ENCODE measurements at places on chromosomes 5 and 9.

GRCh38 chr5:132070460-132071337 lies 2.9 kb upstream of the CSF2 start:
- no peak for DNase-seq

DNA sequence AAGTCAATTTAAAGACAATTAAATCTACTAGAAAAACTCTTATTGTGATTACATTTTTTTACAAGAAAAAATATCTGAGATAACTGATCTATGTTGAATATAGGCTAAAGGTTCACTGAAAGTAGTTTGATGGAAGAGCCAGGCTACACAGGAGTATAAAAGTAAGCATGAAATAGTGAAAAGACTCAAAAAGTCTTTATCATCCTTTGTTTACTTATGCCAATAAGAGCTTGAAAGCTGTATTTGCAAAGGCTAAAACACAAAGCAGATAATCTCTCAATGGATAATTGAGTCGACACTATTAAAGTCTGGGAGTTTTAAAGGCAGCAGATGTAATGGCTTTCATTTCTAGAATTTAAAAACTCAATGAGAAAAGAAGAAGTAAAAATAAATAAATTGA lies 42.0 kb downstream of the SSBP2 start:
- no peak for DNase-seq

DNA sequence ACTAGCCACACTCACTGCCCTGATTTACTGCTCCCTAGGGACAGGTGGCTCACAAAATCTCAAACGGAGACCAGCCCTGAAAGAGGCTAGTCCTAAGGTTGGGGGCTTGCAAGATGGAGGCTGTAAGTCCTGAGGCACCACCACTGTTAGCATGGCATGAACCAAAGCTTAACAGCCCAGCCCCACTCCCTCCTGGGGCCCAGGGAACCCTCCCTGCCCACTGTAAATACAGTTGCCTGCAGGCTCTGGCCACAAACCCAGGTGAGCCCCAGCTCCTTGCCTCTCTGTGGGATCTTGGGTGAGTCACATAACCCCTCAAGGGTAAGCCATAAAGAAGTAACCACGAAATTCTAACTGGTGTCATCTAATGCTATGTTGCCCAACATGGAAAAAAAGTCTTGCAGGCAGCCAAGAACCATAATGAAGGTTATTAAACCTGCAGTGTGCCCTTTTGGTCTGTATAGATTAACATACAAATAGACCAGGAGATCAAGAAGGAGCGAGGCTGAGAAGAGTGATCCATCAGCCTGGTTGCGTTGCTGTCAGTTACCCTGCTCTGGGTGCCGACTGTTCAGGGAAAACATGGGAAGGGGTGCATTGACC lies 1.7 kb upstream of the POMT1 start:
- DNase-seq = no peak

DNA sequence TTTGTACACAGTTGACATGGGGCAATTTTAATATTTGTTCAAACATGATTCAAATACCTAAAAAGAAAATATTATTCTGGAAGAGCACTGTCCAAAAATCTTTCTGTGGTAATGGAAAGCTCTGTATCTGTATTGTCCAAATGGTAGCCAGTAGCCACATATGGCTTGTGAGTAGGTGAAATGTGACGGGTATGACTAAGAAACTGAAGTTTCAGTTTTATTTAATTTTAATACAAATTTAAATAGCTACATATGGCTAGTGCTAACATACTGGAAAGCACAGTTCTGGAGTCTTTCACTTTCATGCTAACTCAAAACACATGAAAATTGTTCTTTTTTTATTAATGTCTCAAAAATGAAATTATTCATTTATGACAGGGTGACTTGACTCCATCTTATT lies 132.6 kb downstream of the PLK2 start:
- no peak for DNase-seq

DNA sequence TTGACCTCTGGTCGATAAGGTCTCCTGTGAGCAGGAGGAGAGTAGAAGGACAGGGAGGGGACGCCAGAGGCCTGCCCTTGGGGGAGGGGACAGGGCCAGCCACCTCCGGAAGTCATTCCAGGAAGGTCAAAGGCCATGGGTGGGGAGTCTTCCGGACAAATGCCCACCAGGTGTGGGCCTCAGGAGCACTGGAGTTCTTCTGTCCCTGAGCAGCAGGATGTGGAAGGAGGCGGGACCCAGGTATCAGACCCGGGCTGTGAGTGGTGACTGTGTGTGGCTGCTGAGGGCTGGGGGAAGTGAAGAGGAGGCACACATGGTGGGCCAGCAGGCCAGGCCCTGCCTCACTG lies 13.9 kb downstream of the FGF18 start:
- DNase-seq = no peak

- DNase-seq = no peak
These were observed 61.6 kb downstream of the WNK2 start for GRCh38 chr9:93245437-93245970.

DNA sequence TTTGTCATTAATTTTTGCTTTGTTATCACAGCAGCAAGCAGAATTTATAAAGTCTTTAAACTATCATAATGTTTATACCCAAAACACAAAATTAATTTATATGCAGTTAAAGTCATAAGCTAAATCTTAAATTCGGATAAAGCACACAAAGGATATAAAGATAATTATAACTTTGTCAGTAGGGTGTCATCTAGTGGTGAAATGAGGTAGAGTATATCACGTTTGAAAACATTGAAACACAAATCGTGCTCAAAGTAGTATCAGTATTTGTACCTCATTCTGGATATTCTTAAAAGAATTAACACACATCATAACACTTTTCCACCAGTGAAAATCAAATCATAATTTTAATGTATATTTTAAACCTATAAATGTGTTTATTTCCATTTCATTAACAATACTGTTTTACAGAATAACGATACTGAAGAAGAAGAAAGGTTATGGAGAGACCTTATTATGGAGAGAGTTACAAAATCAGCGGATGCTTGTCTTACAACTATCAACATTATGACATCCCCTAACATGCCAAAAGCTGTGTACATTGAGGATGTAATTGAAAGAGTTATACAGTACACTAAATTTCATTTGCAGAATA lies 129.5 kb downstream of the NIPBL start:
- DNase-seq = no peak
